GM13976 (cell line): ENCODE measurements at places on chromosomes 4 and X.

- no peak for DNase-seq
These were observed 309.4 kb downstream of the ARHGAP24 start for GRCh38 chr4:85784348-85784747.

DNA sequence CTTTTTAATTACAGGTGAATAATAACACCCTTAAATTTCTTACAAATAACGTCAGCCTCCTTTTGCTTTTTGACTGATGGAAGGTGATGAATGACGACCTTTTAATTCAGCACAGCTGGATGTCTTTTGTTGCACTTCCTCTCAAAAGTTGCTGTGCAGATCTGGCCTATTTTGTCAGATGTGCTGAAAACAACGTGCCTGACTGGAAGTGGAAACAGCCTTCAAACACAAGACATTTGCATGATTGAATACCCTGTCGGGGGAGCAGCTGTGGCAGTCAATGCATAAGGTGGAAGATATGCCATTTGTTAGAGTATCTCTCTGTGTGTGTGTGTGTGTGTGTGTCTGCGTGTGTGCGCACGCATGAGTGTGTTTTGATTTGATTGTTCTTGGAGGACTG lies 579.7 kb downstream of the SPRY1 start:
- no peak for DNase-seq

- DNase-seq = no peak
These were observed 292.7 kb downstream of the GALNTL6 start for GRCh38 chr4:172105918-172106317.

DNA sequence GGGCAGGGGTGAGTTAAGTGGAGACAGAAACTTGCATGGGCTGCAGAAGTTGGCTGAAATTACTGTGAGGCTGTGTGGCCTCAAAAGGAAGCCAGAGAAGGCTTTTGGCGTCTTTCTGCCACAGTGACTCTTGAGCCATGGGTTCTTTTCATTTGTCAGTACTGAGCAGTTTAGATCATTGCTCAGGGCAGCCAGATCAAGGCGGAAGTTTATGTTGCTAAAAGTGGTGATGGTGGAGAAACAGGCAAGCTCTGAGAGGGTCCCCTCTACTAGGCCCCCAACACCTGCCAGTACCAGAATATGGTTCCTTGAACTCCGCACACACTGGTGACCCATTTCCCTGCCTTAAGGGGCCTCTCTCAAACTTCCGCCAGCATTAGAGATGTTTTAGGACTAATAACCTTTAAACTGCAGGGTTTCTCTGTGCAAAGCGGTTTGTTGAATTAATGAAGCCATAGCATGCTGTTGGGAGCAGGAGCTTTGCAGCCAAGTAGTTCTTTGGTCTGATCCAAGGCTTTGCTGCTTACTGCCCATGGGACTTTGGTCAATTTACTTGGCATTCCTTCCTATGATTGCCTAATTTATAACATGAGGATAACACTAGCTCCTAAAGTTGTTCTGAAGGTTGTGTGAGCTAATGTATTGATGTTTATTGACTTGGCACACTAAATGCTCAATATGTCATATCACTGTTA lies 34.5 kb downstream of the RNF175 start:
- no peak for DNase-seq

DNA sequence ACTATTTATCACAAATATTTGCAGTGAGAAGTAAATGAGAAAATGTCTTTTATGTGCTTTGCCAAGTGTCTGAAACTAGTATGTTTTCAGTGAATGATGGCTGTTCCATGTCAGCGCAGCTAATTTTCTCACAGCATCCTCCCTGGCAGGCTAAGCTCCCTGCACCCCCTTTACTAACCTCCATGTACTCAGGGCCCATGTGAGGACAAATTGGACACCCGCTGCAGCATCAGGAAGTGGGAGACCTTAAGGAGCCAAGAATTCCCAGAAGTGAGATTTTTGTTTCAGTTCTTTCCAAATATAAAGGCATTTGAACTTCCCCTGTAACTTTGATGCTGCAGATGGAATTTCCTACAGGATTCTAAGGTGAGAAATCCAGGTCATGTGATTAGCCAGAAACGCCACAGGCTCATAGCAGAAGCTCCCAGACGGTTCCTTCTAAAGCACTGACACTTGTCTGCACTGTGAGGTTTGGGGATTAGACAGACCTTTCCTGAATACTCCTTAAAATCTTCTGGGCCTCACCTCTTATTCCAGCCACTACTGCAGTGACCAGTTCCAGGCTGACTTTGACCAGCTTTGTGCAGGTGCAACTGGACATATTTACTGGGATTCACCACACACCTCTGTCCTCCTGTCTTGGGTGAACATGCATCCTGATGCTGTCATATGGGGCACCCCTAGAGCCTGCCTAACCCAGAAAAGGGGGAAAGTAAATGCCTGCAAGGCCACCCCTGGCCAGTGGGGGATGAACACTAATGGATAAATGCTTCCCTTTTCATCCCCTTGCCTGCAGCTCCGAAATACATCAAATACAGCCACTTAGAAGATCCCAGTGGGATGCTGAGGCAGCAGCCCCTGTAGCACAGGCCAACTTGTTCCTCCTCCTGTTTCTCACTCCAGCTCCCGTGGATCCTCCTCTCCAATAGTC lies 45.9 kb downstream of the LGI2 start:
- no peak for DNase-seq

GRCh38 chr4:181688872-181689271 lies 554.3 kb upstream of the TENM3 start:
- no peak for DNase-seq

- no peak for DNase-seq
These were observed 78.3 kb downstream of the SLC4A4 start for GRCh38 chr4:71417150-71417549.

DNA sequence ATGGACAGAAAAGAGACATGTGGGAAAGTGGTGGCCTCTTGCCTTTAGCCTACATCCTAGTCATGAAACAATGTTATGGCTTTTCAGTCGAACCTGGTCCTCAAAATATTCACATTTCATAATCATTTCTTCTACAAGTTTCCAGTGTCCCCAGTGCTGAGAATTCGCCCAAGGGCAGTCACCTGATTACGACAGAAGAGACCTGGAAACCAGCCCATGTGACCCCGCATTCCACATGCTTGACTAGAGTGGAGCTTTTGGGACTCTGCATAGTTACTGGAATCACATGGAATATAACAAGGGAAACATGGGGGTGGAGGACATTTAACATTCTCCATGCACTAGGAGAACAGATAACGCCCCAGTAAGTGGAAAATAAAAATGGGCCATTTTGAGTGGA lies 100.1 kb downstream of the PPARGC1A start:
- DNase-seq = no peak

DNA sequence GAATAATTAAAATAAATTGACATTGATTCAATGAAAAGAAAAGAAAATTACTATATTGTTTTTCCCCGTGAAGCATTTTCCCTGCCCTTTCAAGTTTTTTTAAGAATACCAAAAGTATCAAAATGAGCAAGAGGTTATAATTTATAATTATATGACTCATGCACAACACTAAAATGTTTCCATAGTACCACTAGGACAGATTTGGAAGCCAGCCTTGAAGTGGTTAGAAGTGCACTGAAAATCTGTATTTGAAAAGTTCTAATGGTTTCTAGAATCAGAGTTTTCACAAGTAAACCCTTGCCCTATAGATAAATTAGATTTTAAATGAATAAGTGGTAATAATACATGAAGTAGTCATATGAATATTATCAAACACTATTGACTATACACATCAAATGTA lies 140.9 kb downstream of the HNRNPD start:
- DNase-seq = no peak

GRCh38 chrX:47283015-47283771 lies 50.4 kb downstream of the USP11 start:
- peak; percentile 48 for DNase-seq

DNA sequence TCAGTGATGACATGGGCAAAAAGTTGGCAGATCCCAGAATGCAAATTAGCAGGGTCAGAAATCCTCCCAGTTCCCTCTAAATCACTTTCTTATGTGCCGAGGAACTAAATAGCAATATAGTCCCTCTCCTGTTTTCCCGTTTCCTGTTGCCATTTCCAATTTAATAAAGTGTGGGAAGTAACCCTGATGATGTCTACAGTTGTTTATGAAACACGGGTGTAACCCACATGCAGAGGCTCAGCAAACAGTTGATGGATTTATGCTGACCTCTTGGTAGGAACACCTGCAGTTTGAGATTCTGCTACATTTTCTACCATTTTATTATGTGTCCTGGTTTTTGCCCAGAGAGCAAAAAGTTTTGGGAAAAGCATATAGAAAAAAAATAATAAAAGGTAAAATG lies 56.7 kb downstream of the FGFBP1 start:
- DNase-seq = no peak

DNA sequence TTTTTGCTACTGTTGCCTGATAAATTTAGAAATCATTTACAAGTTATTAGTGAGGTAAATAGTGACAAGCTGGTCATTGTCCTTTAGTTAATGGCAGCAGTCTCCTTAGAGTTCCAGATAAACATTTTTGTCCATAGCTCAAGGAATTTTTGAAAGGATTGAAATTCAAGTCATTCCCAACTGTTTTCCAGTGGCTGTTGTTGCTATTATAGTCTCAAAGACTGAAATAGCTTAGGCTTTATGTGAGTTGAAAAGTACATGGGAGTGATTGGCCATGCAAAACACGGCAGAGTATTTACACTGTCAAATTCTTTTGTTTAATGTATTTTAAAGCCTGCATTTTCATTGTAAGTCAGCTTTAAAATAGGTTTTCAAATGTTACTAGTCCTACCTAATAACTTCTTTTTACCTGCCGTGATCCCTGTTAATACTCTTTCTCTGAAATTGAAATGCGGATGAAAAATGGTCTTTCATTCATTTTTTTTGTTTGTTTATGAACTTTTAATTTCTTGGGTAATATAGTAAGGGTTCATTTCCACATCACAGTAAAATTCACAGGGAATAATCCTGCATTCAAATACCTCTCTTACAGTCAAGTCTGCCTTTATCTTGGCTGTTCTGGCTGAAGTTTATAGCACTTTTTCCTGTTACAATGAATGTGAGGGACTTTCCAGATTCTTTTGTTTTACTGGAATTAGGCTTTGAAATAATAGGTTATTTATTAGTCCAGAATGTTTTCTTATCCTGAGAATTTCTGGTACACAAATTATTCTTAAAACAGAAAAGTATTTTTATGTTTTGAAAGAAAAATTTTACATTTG lies 85.1 kb downstream of the PDLIM5 start:
- DNase-seq = no peak
